NCI-H2081 treated with DMSO at 0.1 percent for 48 hours (cell line): ENCODE measurements at places on chromosomes 7 and 10.

DNA sequence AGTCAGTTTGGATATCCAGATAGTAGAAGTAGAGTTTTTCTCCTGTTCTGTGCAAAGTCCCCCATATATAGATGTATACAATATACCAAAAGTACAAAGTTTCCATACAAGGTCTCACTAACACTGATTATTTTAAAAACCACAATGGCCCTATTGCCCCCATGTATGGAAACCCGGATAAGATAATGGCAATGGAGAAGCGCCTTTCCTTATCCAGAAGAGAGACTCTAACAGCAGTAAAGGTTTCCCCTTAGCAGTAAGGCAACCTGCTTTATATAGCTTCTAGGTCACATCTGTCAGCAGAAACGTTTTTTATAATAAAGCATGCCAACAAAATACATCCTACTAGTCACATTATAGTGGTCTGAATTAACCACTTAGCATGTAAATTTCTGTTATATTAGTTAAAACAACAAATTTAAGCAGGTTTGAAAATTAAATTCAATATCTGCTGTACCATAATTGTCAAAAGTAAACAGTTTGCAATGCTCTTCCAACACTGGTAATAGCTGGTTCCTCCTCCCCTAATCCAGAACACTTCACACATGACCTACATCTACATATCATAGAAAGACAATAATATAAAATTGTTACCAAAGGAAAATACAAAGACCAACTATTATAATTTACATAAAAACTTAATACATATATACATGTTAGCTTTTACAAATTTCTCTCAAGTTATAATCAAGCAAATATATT lies 22.4 kb downstream of the USP6NL start:
- no peak for DNase-seq

- no peak for DNase-seq
These were observed 58.1 kb downstream of the AGMO start for GRCh38 chr7:15503603-15504290.

DNA sequence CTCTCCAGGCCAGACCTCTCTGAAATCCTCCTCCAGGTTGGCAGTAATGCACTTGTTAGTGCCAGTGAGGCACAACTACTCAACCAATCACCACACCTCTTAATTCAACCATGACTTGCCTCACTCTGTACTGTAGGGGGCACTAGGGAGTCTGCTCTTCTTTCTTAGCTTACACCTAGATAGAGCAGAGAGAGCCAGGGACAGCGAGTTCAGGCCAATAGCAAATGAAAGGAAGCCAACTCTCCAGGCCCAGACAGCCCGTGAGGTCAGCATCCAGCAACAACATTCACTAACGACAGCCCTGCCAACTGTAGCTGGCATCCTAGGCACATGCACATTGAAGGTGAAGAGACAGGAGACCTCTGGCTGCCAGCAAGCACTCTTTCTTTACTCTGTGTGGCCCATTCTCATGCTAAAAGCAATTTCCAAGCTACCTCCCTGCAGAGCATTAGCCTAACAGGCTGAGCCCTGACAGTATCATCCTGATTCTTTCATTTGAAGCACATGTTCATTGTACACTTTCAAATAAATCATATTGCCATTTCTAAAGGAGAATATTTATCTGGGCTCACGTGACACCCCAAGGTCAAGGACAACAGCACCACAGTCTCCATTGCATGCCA lies 136.3 kb downstream of the DPY19L1 start:
- no peak for DNase-seq

GRCh38 chr10:77711683-77712049 lies 74.1 kb upstream of the KCNMA1 start:
- no peak for DNase-seq

DNA sequence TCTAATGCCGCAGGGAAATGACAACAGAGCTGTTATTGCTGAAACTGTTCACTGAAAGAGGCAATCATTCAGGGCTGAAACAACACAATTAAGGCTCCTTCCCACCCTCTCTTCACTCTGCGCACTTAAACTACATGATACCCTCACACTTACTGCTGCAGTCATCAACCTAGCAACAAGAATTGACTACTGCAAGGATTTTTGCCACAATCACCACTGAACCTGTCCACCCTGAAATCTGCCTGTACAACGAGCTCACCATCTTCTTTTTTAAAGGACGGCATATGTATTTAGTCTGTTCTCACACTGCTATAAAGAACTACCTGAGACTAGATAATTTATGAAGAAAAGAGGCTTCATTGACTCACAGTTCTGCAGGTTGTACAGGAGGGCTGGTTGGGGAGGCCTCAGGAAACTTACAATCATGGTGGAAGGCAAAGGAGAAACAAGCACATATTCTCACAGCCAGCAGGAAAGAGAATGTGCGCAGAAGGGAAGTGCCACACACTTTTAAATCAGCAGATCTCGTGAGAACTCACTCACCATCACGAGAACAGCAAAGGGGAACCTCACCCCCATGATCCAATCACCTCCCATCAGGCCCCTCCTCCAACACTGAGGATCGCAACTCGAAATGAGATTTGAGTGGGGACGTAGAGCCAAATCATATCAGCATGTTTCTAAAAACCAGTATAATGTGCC lies 131.7 kb downstream of the SORCS1 start:
- no peak for DNase-seq

DNA sequence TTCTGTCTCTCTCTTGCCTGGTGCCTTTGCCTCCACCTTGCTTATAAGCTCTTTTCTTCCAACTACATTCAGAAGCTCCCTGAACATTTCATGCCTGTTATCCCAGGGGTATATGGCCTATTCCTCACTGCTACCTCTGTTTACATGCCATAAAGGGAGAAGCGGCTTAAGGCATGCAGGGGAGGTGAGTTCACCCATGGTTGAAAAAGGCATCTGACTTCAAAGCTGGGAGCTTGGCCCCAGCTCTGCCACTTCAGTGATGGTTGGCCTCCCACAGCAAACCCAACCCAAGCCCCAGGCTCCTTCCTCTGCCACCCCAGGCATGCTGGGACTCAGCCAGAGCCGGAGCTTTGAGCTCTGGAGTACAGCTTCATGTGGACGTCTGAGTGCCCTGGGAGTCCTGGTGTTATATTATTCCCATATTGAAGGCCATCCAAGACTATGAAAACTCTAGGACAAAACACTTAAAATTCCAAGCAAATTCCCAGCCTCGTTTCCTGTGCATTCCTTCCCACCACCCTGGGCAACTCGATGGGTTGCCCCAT lies 468.6 kb upstream of the ZMIZ1 start:
- no peak for DNase-seq
